ENCODE measurements at places on chromosomes 6 and 20.

DNA sequence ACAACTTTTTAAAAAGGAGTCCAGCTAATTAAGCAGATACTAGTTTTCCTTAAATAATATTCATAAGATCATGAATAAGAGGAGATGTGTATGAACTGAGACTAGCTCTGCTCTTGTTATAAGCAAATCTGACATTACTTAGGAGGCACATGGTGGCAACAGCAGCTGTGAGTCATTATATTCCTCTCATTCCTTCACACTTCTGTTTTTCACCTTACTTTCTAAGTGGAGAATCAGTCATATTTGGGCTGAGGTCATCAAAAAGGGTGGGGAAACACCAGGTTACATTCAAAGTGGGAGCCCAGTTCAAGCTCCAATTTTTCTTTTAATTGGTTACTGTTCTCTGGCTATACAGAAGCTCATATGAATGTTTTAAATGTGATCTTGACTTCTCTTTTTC, 6.0 kb upstream of the RIPPLY2 start:
- DNase-seq: no peak

- DNase-seq: no peak
Observed at GRCh38 chr20:37108676-37109075, 12.9 kb upstream of the RBL1 start.

DNA sequence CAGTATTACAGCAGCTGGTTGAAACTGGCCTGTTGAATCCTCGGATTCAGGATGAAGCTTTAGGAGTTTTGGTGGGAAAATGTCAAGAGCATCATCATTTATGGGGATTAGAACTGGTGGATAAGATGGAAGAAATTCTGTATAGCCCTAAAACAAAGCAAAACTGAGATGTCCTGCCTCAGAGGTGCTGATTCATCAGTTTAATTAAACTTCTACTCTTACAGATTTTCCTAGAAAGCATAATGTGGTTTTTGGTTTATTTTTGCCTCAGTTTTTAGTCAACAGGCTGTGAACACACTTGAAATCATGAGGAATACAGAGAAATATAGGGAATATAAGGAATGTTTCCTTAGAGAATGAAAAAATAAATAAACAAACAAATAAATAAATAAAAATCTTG, 228.7 kb upstream of the POU3F2 start:
- no peak for DNase-seq

DNA sequence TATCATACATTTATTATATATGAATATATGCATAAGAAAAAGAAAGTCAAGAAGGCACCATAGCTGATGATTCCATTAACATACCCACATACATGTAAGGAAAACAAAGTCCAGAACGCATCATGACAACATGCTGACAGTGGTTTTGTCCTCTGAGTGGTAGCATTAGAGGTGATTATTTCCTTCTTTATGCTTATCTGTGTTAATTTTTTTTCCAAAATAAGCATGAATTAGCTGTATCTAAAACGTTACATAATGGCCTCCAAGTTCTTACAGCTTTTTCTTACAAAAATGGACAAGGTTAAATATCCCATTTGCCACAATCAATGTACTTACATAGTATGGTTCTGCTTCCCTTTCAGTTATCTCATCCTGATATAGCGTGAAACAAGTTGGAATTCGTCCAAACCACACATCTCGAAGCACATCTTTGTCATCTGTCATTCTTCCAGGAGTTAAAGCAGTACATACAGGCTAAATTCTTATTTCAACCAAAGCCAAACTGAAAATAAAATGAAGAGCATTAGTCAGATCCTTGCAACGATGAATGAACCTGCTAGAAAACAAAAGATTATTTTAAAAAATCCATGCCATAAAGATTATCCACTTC, 9.7 kb downstream of the ATG5 start:
- DNase-seq: no peak

GRCh38 chr20:20391766-20392165, 23.9 kb downstream of the INSM1 start:
- DNase-seq: no peak

DNA sequence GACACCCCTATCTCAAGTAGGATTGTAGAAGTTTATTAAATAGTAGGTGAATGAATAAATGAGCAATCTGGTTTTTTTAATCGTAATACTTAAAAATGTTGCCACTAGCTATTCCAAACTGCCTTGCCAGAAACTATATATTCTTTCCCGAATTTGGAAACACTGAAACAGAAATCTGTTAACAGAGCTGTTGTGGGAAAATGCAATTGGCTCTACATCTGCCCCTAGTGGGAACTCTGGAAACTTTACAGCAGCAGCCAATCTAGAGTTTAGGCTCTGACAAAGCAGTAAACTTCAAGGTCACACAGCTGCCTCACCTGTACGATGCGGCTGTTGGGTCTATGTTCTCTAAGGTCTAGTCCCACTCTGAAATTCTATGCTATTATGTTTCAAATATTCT, 41.7 kb downstream of the SYNE1 start:
- no peak for DNase-seq

- DNase-seq: no peak
Observed at GRCh38 chr6:132130626-132131298, 179.6 kb upstream of the CCN2 start.

DNA sequence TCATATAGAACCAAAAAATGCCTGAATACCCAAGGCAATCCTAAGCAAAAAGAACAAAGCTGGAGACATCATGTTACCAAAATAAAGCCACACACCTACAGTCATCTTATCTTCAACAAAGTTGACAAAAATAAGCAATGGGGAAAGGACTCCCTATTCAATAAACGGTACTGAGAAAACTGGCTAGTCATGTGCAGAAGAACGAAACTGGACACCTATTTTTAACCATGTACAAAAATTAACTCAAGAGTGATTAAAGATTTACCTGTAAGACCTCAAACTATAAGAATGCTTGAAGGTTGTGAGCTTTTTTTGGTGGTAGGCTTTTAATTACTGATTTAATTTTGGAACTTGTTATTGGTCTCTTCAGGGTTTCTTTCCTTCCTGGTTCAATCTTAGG, 236.0 kb upstream of the DEFB112 start:
- no peak for DNase-seq

- no peak for DNase-seq
Observed at GRCh38 chr6:166728884-166729530, 102.0 kb upstream of the RPS6KA2 start.

DNA sequence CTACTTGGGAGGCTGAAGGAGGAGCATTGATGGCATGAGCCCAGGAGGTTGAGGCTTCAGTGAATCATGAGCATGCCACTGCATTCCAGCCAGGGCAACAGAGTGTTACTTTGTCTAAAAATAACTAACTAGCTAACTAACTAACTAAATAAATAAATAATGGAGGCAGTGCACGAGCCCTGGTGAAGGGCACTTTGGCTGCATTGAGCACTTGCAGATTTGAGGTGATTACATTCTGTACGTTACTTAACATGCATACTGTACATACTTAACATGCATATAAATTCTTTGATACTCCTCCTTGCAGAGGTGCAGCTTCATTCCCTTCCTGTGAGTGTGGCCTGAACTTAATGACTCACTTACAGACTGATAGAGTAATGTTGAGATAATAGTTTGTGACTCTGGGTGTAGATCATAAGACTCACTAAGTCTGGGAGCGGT, 10.7 kb downstream of the HLA-A start:
- no peak for DNase-seq

DNA sequence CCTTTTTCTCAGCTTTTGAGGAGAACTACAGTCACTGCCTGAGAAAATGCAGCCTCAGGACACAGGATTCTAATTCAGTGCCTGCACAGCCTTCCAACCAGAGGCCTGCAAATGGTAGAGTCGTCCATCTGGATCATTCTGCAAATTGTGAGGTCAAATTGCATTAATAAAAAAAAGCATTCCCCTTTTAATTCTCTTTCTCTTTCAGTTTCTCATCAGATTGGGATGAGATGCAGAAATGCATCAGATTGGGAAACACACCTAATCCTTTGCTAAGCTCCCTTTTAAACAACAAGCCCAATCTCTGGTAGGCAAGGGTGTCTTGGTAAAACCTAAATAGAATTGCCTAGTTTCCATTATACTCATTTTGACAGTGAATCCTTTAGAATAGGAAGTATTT, 838.8 kb downstream of the MAFB start:
- DNase-seq: no peak

DNA sequence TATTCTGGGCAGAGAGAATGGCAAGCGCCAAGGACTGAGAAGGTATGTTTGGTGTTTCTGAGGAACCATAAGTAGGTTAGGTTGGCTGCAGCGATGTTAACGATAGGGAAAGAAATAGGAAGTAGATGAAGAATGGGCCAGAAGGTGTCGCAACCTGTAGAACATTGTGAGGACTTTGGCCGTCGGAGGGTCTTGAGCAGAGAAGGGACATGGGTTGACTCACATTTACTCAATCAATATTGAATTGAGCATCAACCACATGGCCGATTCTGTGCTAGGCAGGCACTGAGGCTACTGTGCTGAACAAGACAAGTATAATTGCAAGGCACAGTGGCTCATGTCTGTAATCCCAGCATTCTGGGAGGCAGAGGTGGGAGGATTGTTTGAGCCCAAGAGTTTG, 26.8 kb upstream of the RPN2 start:
- DNase-seq: no peak

DNA sequence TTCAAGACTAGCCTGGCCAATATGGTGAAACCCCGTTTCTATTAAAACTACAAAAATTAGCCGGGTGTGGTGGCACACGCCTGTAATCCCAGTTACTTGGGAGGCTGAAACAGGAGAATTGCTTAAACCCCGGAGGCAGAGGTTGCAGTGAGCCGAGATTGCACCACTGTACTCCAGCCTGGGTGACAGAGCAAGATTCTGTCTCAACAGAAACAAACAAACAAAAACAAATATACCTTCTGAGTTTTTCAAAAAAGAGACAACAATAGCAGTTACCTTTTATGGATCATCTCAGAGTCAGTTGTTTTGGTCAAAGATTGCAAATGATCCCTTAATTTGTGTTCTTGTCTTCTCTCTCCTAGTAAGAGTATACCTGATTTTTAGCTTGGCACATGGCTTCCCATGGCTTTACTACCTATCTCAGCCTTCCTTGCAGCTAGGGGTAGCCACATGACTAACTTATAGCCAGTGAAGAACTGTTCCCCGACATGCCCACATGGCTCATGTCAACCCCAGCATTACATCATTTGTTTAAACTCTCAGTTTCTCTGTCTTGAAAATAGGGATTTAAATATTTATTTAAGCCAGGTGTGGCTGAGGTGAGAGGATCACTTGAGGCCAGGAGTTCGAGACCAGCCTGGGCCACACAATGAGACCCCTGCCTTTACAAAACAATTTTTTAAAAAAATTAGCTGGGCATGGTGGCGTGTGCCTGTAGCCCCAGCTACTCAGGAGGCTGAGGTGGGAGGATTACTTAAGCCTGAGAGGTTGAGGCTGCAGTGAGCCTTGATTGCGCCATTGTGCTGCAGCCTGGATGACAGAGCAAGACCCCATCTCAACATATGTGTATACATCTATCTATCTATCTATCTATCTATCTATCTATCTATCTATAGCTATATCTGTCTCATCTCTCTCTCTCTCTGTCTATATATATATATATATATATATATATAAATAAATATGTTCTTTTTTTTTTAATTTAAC, 25.0 kb upstream of the SLC9A8 start:
- DNase-seq: no peak

DNA sequence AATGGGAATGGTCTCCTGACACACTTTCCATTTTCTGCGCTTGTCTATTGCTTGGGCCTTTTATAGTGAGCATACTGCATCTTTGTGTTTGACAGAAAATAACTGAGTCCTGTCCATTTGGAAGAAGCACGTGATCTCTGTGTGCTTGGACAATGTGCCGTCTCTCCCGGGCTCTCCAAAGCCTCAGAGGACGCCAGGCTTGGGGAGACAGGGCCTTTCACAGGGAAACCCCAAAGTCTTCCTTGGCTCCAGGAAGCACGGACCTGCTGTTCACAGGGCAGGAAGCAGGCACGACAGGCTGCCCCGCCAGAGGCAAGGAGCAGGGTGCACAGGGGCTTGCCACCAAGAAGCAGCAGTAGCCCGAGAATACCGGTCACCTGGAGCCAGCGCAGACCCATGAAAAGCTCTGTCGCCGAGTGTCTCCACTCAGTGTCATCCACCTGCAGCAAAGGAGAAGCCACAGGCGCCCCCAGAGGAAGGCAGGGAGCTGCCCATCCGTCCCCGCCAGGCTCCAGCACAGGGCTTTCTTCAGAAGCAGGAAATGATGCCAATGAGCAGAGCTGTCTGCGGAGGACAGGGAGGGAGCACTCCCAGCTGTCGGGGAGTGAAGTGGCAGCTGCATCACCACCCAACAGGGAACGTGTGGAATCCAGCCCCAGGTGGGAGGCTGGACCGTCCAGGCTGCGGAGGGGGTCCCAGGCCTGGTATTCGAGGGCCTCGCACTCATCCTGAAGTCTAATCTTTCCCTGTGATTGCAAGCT, 135.1 kb downstream of the AGPAT4 start:
- DNase-seq: no peak

DNA sequence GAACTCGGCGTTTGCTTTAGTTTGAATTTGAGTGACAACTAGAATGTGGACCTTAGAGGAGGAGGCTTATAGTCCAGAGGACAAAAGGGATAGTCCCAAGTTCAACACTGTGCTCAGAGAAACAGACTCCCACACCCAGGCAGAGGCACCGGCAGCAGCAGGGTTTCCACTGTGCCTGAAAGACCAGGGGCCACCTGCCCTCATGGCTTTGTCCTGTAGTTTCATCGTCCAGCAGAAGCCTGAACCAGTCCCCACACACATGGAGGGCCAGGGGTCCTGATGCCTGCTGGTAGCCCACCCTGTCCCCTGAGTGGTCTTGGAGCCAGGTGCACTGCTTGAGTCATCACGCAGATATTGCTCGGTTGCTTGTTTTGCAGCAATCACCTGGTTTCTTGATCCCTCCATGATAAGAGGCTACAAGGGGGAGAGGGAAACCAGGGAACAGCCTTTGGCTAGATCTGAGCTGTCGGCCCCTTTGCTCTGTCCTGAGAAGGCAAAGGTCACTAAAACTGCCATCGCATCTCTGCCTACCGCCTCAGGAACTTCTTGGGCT, 7.2 kb upstream of the ACSS1 start:
- DNase-seq: no peak

GRCh38 chr20:24102749-24103333, 114.3 kb upstream of the GGTLC1 start:
- no peak for DNase-seq
